ENCODE measurements at places on chromosomes 12 and 14.

GRCh38 chr14:100317912-100318808 lies 5.0 kb upstream of the SLC25A47 start:
- DNase-seq = peak; percentile 69

GRCh38 chr14:91753501-91754128 lies 21.7 kb upstream of the CATSPERB start:
- DNase-seq = no peak

DNA sequence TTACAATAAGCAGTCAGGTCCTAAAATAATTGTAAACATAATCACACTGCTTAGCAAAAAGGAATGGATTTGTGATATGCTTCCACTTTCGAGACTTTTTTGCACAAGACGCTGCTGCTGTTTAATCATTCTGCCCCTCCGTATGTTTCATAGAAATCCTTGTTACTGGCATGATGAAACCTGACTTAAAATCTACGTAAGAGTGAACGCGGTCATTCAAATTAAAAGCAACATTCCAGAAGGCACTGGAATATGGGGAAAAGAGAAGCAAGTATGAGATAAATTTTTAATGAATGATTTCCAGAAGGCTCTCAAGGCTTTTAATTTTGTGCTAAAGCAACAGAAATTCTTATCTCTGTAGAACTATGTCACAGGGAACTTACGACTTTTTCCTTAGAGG lies 1.1 kb downstream of the CNIH1 start:
- no peak for DNase-seq

- DNase-seq = no peak
These were observed 688 bp upstream of the RASSF3 start for GRCh38 chr12:64609536-64610078.

- DNase-seq = no peak
These were observed 27.8 kb upstream of the BHLHE41 start for GRCh38 chr12:26152507-26153102.

DNA sequence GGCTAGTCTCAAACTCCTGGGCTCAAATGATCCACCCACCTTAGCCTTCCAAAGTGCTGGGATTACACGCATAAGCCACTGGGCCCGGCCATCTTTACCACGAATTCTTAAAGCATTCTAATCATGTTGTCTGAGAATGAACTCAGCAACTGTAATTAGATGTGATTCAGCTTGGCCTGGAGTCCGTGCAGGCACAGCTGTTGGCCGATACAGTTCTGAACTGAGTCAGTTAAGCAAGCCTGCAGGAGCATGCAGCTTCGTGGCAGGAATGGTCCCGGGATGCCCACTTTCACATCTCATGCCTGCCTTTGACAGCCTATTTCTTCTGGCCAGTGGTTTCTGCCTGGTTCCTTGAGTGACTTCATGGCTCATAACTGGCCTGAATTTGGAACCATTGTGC lies 194.1 kb downstream of the ANO6 start:
- no peak for DNase-seq

DNA sequence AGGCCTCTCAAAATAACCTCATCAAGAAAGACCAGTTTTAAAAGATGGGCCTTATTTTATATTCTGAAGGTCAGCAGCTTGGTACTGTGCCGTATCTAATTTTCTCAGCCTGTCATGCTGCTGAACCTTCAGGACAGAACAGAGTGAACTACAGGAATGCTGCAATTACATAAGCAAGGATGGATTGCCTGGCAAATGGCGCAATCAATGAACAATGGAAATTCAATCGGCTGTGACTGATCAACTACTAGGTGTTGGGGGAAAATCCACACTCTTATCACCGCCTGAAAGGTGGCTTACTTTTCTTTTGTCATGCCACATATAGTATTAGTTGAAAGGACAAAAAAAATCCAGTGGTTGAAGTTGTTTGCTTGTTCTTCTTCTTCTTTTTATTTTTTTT lies 8.5 kb downstream of the ACSS3 start:
- DNase-seq = no peak

DNA sequence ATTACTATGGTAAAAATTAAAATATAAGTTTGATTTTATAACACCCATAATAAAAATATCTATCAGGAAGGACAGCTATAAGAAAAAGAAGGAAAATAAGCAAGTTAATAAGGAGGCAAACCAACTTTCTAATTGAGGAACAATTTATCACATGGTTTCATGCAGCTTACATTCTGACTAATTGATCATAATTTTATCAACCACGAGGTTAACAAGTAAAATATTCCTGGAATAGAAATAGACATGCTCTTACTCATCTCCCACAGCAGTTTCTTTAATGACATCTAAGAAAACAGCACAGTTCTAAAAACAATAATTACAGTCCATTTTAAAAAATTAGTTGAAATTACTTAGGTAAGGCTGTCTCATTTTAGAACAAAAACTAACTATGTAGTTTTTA lies 130.8 kb upstream of the KRR1 start:
- DNase-seq = no peak

GRCh38 chr12:92943482-92944250 lies 14.6 kb upstream of the EEA1 start:
- no peak for DNase-seq

DNA sequence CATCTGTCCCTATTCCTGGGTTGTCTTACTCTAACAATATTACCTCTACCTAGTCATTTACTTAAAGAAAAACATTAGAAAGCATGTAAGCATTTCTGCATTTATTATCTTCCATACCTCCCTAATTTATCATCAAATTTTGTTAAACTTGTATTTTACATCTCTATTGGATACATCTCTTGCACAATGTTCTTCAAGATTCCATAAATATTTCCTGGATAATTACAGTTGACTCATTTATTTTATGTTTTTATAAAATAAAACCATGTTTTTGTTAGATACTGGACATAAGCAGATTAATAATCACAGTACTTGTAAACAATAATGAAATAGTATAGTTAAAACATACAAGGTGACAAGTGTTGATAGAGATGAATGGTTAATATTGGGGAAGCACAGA lies 209.0 kb downstream of the TMTC3 start:
- DNase-seq = no peak

DNA sequence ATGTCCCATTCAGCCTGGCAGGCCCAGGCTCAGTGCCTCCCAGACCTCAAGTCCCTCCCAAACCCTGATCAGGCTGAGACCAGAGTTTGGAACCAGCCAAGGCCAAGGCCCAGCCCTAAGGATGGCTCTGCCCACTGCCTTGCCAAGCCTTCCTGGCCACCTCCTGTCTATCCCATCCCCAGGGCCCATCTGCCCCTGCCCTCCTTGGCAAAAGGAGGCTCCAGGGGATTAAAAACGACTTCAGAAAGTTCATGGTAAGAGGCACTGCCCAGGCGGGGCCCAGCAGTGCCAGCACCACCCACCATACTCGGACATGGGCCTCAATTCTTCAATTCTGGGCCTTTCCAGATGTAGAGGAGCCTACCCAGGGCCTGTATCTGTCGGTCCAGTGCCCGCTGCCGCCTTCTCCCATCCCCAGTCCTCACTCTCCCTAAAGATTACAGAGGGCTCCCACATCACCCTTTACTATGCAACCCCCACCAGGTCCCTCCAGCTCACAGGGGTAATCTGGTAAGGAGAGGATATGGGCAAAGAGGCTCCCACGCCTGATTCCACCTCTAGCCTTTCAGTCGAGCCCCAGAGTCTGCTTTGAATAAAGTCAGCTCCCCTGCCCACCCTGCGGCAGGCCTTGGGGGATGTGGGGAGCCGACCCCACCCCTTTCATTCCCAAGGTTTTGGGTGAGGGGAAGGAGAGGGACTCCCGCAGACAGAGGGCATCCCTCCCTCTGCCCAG lies 932 bp downstream of the ADCY6 start:
- no peak for DNase-seq

- DNase-seq = no peak
These were observed 94.3 kb downstream of the LRRC74A start for GRCh38 chr14:76920331-76921087.

DNA sequence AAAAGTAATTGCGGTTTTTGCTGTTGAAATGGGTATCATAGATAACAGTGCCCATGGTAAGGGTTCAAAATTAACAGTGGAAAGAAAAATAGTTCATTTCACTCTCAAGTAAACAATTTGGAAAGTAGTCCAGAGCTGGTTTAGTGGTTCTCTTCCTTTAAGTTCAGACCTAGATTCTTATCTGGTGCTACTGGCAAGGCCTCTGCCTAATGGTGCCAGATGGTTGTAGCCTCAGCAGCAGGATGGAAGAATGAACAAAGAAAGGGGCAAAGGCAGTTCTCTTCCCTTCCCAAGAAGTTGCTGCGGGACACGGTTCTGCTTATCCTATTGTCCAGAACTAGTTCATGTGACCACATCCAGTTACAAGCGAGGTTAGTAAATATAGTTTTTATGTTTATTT lies 10.5 kb downstream of the ARG2 start:
- DNase-seq = no peak

- DNase-seq = no peak
These were observed 5.9 kb upstream of the RNASE12 start for GRCh38 chr14:20597108-20597507.

DNA sequence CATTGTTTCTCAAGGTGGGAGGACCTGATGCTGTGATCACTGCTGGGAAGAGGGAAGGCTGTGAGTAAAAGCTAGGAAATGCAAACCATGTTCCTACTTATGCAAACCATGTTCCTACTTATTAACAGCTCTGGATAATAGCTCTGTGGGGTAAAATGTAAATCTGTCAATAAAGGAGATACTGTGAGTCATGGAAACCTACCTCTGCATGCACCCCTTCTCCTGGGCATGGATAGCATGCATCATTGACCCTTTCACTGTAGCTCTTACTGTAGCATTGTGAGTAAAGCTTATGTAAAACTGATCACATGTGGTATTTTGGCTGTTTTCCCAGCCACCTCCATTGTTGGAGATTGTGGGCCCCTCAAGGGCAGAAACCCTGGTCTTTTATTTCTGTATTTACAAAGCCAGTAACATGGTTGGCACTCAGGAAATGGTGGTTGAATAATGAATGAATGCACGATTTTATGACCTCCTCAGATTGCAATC lies 253.7 kb downstream of the GRIN2B start:
- DNase-seq = no peak

- DNase-seq = no peak
These were observed 20.4 kb downstream of the BATF start for GRCh38 chr14:75542588-75543091.

- no peak for DNase-seq
These were observed 64.7 kb upstream of the ATF1 start for GRCh38 chr12:50699154-50699553.

GRCh38 chr14:99736603-99737371 lies 52.7 kb downstream of the CYP46A1 start:
- no peak for DNase-seq

GRCh38 chr12:8034802-8035201 lies 2.3 kb downstream of the FOXJ2 start:
- no peak for DNase-seq

GRCh38 chr14:102848830-102849525 lies 71.7 kb downstream of the TRAF3 start:
- no peak for DNase-seq

All from neural crest cell (in vitro differentiated cells).